ENCODE measurements at places on chromosomes 12 and 14. TPM values are rescaled to one million over a fixed set of nuclear protein-coding genes. Genes with fewer than 3 reads are reported as not detected.

The FGD4 gene
- 36.3 TPM for total RNA-seq

DNA sequence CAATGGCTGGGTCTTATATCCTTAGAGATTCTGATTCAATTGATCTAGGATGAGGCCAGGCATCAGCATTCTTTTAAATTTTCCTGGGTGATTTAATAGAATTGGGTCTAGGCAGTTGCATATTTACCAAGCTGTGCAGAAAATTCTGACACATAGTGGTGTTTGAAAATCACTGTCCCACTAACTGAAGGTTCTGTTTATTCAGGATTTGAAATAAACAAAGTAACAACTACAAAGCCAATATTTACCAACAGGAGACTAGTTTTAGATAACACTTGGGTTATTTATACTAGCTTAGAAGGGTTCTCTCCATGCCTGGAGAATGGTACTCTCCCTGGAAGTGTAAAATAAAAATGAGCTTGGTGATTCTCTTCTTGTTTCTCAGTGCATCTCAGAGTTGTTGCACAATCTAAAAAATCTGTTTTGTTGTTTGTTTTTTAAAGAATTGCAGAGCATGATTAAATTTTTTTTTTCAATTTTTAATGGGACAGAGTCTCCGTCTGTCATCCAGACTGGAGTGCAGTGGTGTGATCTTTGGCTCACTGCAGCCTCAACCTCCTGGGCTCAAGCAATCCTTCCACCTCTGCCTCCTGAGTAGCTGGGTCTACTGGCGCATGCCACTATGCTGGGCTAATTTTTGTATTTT, 16.9 kb downstream of the BEST3 start:
- no peak overlapping the region for H3K27ac ChIP-seq
- H3K27me3 ChIP-seq: no peaks in the 10 kb centered on the region

The KRT8 gene
- 394 TPM for total RNA-seq

The CCDC38 gene
- total RNA-seq: not detected

- H3K27ac ChIP-seq: no peak overlapping the region
- no peak overlapping the region for H3K4me3 ChIP-seq
- no peaks in the 10 kb centered on the region for H3K36me3 ChIP-seq
- no peak for DNase-seq
- no peaks in the 10 kb centered on the region for H3K27me3 ChIP-seq
- no peaks in the 10 kb centered on the region for H3K4me1 ChIP-seq
Observed at GRCh38 chr12:81222846-81223592, 145.1 kb downstream of the ACSS3 start.

GRCh38 chr12:54240971-54241588, 38.8 kb downstream of the CBX5 start:
- no peak overlapping the region for H3K4me3 ChIP-seq
- no peak for DNase-seq
- H3K27me3 ChIP-seq: no peaks in the 10 kb centered on the region
- no peaks in the 10 kb centered on the region for H3K4me1 ChIP-seq
- peaks cover 3% of the 10 kb centered on the region for H3K36me3 ChIP-seq

- no peak for DNase-seq
- no peaks in the 10 kb centered on the region for H3K36me3 ChIP-seq
- H3K27me3 ChIP-seq: no peaks in the 10 kb centered on the region
- no peak overlapping the region for H3K27ac ChIP-seq
- no peak overlapping the region for H3K4me3 ChIP-seq
- H3K4me1 ChIP-seq: peaks cover 15% of the 10 kb centered on the region
Observed at GRCh38 chr12:12626471-12626870, 14.8 kb downstream of the CREBL2 start.

The AMN gene
- total RNA-seq: 6.0 TPM

DNA sequence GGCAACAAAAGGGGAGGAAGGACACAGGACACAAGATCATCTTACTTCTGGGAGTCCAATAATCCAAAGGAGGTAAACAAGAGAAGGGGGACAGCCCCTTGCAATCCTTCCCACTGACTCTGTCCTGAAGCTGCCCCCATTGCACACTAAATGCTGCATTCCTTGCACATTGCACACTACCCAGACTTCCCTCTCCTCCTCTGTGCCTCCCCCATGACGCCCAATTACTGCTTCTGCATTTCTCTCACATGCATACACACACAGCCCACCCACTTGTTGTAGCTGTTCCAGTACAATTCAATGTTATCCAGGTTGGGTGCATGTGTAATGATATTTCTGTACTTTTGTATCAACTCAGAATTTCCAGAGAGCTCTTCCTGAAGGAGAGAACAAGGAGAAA, 5.5 kb downstream of the NDRG2 start:
- no peaks in the 10 kb centered on the region for H3K27me3 ChIP-seq
- no peak overlapping the region for H3K4me3 ChIP-seq
- peaks cover 24% of the 10 kb centered on the region for H3K4me1 ChIP-seq
- peaks cover 11% of the 10 kb centered on the region for H3K36me3 ChIP-seq

Measured in body of pancreas (tissue), 4 donors.